ENCODE measurements at places on chromosomes 7 and 10. TPM values are rescaled to one million over a fixed set of nuclear protein-coding genes. Genes with fewer than 3 reads are reported as not detected.

GRCh38 chr10:16966991-16967865 is 150.0 kb upstream of the RSU1 start:
- H3K27ac ChIP-seq, result peak overlapping the region; percentile 88
- H3K27me3 ChIP-seq, result no peaks in the 10 kb centered on the region
- DNase-seq, result no peak
- H3K36me3 ChIP-seq, result no peaks in the 10 kb centered on the region

Gene DPY19L1
- 27.1 TPM for total RNA-seq

Gene ATP5F1C
- total RNA-seq, result 209 TPM

DNA sequence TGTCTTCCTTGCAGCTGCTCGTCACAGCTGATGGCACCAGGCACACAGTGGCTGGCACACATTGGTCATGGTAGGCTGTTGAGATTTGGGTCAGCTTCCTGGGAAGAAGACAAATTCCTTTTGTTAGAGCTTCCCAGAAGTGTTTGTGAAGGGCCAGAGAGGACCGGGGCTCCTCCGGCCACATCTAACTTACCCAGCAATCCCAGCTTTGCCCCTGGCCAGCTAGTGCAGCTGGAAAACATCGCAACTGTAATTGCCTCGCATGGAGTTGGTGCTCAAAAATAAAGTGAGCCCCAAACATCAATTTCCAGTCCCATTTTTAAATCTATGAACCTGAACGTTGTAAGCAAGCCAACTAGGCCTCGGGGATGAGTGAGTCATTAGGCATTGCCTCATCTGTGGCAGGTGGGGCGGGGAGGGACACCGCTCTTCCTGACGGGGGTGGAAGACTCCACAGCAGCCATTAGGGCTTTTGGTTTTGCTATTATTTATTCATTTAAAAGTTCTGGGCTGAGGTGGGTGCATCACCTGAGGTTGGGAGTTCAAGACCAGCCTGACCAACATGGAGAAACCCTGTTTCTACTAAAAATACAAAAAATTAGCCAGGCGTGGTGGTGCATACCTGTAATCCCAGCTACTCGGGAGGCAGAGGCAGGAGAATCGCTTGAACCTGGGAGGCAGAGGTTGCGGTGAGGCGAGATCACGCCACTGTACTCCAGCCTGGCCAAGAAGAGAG is 12.4 kb downstream of the CPA5 start:
- H3K4me3 ChIP-seq, result peak overlapping the region; percentile 36
- H3K27ac ChIP-seq, result peak overlapping the region; percentile 98
- H3K36me3 ChIP-seq, result no peaks in the 10 kb centered on the region
- DNase-seq, result peak; percentile 62
- H3K27me3 ChIP-seq, result no peaks in the 10 kb centered on the region
- H3K4me1 ChIP-seq, result peaks cover 33% of the 10 kb centered on the region

GRCh38 chr10:114607358-114607998 is 50.6 kb downstream of the ABLIM1 start:
- no peak for DNase-seq

- H3K4me3 ChIP-seq, result no peak overlapping the region
- H3K27ac ChIP-seq, result no peak overlapping the region
- no peaks in the 10 kb centered on the region for H3K27me3 ChIP-seq
- H3K4me1 ChIP-seq, result no peaks in the 10 kb centered on the region
- DNase-seq, result no peak
- no peaks in the 10 kb centered on the region for H3K36me3 ChIP-seq
These were observed 56.4 kb upstream of the CCDC6 start for GRCh38 chr10:59962756-59963155.

Data from osteoblast (primary cell).